ENCODE measurements at places on chromosomes 11 and 22. TPM values are rescaled to one million over a fixed set of nuclear protein-coding genes. Genes with fewer than 3 reads are reported as not detected.

DNA sequence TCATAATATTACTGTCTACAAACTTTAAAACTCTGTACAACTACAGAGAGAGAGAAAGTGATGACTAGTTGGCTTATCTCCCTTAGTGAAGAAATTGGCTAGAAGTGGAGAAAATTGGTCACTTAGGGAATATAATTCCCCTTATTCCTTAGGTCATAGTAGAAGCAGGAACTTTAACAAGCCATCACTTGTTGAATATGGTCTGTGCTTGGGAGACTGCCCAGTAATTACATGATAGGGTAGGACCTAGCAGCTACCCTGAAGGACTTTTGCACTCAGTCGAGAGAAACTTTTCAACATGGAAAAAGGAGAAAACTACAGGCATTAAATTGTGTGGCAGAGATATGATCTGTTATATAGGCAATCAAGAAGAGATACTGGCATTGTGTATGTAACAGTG is 576.5 kb upstream of the CCDC90B start:
- DNase-seq: no peak

GRCh38 chr22:28034145-28034759 is 115.2 kb upstream of the PITPNB start:
- DNase-seq: no peak

DNA sequence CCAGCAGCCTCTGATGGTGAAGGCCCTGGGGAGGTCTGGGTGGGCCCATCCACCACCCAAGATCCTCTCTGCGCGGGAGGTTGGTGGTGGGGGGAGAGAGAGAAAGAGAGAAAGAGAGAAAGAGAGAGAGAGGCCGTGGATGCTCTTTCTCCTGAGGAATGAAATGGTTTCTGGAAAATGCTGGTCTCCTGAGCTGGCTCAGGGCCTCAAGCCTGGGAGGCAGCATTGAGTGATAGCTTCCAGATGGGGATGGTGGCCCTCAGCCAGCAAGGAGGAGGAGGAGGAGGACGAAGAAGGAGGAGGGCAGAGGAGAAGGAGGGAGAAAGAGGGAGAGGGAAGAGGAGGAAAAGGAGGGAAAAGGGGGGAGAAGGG is 4.6 kb downstream of the TSPAN32 start:
- peak; percentile 63 for DNase-seq

DNA sequence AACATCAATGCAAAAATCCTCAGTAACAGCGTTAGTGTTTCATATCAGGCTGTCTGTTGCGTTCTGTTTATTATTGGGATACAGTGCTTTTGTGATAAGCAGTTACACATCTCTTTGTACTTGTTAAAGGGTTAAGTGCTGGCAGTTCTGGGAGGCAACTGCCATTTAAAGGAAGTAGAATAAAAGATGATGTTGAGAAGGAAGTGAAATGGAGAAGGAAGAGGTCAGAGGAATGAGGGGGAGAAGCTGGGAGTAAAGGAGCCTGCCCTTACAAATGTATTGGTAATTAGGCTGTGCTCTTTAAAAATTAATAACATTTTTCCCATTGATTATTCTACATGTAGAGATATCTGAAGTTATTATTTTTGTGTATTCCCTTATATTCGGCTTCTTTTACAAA is 674.7 kb downstream of the NTM start:
- DNase-seq: no peak

DNA sequence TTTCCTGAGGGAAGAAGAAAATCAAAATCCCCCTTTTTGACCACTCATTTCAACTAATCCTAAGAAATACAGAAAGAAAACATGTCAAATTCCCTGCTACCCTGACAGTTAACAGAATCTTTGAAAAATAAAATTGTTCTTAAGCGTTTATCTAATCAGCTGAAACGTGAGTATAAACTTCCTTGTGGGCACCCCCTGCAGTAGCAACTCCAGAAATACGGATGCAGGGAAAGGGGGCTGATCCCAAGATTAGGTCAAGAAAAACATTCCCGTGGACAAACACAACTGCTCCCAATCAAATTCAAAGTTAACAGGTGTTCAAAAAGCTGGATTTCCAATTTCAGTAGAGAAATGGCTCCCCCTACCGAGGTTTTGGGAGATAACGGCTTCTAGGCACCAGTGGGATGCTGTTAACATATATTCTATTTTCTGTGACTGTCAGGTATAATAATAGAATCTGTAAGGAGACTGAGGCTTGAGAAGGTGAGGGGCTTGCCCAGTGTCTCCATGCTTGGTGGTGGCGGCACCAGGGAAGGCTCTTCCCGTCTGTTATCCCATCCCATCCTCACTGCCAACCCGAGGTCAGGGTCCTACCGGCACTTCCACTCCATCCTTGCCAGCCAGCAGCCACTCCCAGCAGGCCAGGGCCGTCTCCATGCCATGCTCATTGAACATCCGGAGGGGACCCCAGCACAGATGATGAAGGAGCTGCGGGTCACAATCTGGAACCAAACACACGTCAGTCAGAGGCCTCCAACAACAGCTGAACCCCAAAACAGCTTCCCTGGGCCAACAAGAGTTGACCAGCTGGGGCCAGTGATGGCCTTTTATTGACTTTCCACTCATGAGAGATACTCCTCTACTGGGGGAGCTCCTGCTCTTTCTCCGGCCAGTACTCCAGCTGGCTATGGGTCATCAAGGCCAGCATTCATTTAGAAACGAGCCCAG is 32.0 kb upstream of the SERPIND1 start:
- peak; percentile 6 for DNase-seq

DNA sequence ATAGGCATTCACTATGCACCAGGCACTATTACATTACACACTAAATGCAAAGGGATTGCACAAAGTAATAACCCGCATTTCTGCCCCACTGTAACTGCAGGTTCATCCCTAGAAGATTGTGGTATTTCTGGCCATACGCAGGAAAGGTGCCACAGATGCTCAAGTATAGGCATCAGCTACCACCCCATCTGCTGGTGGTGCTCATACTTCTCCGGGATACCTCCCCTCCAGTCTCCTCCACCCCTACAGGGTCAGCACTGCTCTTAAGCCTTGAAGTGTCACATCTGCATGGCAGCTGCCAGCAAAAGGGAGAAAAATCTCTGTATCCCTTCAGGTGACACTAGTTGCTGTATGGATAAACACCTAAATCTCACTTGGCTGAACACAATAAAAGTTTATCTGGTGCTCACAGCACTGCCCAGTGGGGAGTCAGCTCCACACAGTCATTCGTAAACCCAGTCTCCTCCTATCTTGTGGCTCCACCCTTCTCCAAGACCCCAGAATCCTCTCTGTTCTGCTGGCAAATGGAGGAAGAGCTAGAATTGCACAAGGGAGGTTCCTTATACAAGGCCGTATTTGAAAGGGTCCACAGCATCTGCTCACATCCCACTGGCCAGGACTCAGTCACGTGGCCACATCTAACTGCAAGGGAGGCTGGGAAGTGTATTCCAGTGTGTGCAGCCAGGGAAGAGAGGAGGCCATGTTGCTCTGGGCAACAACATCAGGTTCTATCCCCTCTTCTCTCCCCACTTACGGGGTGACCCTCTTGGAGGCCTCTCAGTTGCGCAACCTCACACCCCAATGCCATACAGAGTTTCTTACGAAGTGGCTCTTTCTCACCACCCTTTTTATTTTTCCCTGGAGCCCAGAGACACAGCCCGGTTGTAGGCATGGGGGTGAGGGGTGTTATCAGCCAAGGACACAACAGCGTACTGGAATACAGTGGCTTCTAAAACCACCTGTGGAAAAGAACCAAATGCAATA is 114.7 kb downstream of the BUD13 start:
- no peak for DNase-seq

DNA sequence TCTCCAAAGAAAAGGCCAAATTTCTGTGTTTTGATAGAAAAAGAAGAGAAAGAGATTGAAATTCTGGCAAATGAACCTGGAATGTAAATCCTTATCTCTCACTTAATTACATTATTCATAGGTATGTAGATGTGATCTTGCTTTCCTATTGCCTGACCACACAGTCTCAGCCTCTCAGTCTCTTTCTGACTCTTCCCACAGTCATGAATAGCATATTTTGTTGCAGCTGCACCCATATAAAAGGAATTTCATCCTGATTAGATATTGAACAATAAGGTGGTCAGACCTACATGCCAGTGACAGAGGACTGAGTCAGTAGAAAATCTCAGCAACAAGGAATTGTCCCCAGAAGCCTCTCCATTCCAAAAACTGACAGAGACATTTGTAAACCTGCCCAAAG is 62.9 kb upstream of the LRRC4C start:
- DNase-seq: no peak

GRCh38 chr11:78789375-78789774 is 214.7 kb upstream of the NARS2 start:
- DNase-seq: no peak

- no peak for DNase-seq
These were observed 319.7 kb upstream of the CTSC start for GRCh38 chr11:88657076-88657738.

- no peak for DNase-seq
These were observed 3911.2 kb upstream of the OR11H1 start for GRCh38 chr22:11616811-11617210.

DNA sequence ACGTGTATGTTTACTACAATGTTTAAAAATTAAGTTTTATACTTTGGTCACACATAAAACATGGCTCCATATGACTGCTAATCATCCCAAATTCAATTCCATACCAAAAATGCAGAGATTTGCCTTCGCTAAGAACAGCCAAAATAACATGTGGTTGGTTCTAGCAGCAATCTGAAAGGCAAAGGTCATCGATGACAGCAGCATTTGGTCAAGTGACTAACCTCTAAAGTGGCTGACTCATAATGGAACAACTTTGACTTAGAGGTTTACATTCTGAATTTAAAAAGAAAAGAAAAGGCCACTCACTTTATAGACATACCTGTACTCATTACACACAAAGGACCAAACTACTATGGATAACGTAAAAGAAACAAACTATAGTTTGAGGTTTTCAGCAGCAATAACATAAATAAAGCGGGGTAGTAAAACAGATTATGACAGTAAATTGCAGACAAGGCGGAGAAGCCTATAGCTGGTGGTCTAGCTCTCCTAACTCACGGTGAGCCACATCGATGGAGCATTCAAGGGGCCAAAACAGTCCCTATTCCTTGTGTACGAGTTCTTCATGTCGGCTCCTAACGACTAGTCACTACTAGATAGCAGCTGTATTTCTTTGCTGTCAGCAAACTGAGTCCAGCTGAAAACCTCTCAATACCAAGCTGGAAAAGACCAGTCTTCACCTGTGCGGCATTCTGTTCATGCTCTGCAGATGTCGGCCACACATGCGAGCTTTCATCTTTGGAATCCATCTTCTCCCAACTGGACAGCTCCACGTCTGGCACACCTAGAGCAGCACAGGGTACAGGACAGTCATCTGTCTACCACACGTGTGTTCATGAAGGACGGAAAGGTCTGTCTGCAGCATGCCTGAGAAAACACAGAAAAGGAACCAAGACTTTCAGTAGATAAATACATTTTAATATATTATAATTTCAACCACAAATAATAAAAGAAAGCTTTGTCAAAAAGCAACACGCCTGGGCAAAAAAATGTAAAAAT is 42.1 kb downstream of the PRDM10 start:
- DNase-seq: peak; percentile 90

CHRM1 gene
- total RNA-seq: not detected

SEPTIN3 gene
- not detected for total RNA-seq

DGCR6 gene
- total RNA-seq: 1.8 TPM

ADORA2A gene
- total RNA-seq: 1.4 TPM

CBLIF gene
- not detected for total RNA-seq
